ENCODE measurements at places on chromosomes 4 and X.
A peak's percentile ranks its signal among the peaks of the same experiment; 100 is the strongest.

GRCh38 chrX:49947781-49948180 lies 25.4 kb downstream of the CLCN5 start:
- no peak for DNase-seq

DNA sequence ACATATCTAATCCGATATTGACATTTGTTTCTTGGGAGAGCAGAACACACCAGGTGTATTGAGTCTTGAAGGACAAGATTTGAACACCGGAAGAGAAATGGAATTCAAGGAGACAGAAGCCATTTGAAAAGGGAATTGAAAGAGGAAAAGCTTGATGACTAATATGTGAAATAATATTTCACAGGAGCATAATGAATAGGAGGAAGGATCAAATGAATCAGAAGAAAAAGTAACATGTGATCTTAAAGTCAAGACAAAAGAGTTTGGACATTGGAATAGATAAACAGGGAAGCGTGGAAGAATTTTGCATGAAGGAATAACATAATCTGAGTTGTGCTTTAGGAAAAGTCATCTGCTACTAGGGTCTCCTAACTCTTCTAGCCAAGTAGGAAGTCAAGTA lies 145.5 kb upstream of the PDHA2 start:
- DNase-seq = no peak

DNA sequence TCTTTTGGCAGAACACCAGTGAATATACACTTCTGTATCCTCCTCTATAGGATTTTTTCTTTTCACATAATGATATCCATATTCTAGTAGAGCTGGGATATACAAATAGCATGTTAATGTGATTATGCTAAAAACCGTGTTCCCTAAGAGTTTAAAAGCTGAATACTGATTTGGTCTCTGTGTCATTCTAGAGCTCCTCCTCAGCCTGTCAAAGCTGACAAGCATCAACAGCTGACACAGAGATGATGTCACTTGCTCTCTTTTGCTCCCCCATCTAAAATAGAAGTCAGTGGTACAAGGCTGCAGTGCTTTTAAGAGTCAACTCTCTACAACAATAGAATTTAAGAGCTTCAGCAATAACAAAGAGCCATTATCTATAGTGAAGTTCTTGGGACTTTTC lies 17.1 kb upstream of the HERC3 start:
- no peak for DNase-seq

DNA sequence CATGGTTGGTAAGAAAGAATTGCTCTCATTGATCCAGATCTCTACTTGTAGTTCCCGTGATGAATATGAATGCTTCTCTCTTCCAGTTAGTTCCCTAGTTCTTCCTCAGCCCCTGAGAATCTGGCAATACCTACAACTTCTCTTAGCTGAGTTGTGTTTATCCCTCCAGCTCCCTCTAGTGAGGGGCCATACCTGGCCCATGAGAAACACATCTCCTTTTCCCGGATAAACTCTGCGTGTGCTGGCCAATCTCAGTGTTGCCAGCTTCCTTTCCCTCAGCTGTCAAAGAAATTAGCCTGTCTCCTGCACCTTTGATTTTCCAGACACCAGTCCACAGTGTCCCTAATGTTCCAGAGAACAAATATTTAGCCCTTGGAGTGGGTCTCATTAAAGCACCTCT lies 5.7 kb downstream of the CBLL2 start:
- DNase-seq = no peak

DNA sequence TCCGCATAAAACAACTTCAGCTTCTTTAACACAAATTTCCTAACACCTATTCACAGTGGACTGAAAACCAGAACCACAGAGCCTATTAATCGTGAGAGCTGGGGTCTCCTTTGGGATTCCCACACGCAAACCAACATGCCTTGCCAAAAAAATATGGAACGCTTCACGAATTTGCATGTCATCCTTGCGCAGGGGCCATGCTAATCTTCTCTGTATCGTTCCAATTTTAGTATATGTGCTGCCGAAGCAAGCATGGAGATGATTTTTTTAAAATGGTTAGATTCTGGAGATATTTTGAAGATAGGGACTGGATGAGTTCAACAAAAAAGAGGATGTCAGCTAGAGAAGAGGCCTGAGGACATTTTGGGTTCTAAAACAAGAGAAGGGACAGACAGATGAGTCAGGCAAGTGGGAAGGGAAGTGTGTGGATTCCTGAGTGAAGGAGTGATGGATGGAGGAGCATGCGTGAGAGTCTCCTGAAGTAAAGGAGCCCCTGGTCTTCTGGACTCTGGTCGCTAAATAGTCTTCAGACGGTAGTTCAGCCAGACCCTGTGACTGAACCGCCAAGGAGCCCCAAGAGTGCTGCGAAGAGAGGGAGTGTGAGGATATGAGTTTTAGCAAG lies 9.5 kb upstream of the GATA1 start:
- DNase-seq = no peak

GRCh38 chrX:115251458-115252233 lies 17.8 kb upstream of the LRCH2 start:
- no peak for DNase-seq

- no peak for DNase-seq
These were observed 31.4 kb upstream of the PRDM8 start for GRCh38 chr4:80165855-80166254.

DNA sequence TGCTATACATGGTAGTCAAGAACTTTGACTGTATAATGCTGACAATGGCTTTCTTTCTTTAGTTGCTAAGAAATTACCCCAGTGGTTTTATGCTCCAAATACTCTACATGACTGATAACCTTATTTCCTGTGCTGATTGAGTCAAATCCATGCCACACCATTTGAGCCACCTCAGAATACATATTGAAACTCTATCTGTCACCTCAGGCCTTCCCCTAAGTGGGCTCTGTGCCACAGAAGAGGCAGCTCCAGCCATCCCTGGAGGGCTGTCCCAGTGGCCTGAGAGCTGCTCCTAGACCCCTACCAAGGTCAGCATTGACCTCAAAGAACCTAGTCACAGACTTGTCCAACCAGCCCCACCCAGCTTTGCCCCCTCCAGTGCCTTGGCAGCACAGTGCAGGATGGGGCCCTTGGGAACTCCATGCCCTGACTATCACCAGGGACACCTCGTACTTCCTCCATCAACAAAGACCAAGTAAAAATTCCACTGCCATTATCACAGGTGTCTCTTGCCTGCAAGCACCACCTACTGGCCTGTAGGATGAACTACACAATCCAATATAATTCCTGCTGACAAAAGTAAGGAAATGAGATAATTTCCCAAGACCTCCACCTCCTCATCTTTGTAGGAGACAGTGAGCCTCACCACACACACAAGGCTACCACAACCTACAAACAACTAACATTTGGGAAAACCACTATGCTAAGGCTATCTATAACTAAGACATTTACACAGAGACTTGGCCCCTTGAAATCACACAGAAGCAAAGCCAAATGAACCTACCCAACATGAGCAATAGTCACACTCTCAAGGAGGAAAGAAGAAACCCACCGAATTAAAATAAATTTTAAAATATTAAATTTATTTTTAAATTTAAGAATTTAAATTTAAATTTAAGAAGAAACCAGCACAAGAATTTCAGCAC lies 239.9 kb downstream of the NKX6-1 start:
- peak; percentile 15 for DNase-seq

GRCh38 chr4:151340751-151341385 lies 15.5 kb upstream of the SH3D19 start:
- no peak for DNase-seq
